Activated CD4-positive, alpha-beta memory T cell treated with anti-CD3 and anti-CD28 coated beads, Interleukin-2, amount 10 ng/mL, durations not matched to agents 7 days and 5 days (primary cell): ENCODE measurements at places on chromosomes 6 and 20.

GRCh38 chr6:101818051-101818450, 424.5 kb downstream of the GRIK2 start:
- DNase-seq, result no peak

GRCh38 chr6:136209496-136209895, 40.6 kb downstream of the MTFR2 start:
- no peak for DNase-seq

DNA sequence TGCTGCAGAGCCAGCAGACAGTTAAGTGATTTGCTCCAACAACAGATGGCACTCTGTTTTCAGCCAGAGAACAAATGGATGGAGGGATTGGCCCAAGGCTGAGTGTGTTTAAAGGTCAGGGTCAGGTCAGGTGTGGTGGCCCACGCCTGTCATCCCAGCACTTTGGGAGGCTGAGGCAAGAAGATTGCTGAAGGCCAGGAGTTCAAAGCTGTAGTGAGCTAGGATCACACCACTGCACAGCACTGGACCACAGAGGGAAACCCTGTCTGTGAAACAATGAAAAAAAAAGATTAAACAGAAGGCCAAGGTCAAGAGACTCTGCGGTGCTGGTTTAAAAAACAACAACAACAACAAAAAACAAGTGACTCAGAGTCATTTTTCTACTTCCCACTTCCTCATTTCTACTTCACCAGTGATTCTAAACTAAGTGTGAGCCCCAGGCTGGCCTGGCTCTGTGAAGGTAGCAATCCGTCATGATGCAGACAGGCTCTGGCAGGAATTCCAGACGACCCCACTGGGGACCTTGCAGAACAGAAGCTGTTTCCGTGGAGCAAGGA, 42.5 kb upstream of the ARMC2 start:
- DNase-seq, result no peak

DNA sequence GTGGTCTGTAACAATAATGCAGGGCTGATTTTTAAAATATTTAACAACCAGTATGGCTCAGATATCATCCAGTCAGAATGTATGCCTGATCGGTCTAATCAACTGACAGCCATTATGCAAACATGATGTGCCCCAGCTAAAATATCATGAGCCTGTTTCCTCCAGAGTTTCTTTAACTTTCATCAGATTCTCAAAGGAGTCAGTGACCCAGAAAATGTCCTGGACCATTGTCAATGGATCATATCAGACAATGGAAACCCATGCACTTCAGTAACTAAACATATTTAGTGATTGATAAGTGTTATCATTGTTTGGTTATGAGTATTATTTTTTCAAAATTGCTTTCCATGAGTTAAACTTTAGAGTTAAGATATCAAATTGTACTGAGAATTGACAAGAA, 173.5 kb downstream of the LMBRD1 start:
- no peak for DNase-seq

GRCh38 chr20:46622165-46622564, 29.1 kb downstream of the SLC13A3 start:
- DNase-seq, result no peak

- no peak for DNase-seq
Measured at GRCh38 chr6:135395136-135395535, 102.4 kb downstream of the AHI1 start.

GRCh38 chr20:44137266-44137801, 49.7 kb downstream of the JPH2 start:
- DNase-seq, result no peak

GRCh38 chr6:53043581-53043980, 21.6 kb upstream of the FBXO9 start:
- DNase-seq, result no peak

GRCh38 chr6:156585859-156586258, 191.3 kb upstream of the ARID1B start:
- DNase-seq, result no peak

DNA sequence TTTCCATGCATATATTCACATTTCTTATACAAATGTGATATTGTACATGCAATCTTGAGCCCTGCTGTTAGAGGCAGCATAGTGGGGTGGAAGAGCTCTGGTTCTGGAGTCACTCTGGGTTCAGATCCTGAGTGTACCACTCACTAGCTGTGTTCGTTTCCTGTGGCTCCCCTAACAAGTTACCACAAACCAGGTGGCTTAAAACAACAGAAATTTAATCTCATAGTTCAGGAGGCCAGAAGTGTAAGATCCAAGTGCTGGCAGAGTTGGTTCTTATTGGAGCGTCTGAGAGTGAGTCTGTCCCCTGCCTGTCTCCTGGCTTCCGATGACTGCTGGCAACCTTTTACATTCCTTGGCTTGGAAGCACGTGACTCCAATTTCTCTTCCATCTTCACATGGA, 115.6 kb downstream of the MAP3K7 start:
- DNase-seq, result no peak

DNA sequence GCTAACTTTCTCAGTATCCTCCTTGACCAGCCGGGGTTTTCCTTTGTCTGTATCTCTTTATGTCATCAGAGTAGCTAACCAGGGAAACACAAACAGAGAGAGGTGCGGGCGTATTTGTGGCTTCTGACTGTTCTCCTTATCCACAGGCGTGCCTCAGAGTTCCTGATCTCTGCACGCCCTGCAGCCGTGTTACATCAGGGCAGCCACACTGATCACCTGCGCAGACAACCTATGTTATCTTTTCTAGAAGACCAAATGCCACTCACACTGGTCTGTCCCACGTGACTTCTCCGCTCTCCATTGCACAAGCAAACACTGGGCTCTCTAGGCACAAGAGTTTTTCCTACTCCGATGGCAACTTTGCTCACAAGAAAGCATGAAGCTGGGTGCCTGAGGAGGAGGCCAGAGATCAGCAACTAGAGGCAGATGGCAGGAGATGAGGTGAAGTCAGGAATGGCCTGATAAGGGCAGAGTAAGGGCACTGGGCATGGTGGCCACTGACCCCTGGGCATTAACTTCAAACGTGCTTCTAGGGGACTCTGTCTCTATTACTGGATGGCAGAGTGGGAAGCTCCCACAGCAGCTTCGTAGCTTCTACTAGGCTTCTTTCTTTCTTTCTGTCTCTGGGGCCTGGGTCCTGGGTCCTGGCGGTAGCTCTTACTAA, 4.5 kb downstream of the PDE10A start:
- DNase-seq, result no peak

GRCh38 chr6:52724042-52724405, 39.3 kb downstream of the GSTA2 start:
- DNase-seq, result no peak

DNA sequence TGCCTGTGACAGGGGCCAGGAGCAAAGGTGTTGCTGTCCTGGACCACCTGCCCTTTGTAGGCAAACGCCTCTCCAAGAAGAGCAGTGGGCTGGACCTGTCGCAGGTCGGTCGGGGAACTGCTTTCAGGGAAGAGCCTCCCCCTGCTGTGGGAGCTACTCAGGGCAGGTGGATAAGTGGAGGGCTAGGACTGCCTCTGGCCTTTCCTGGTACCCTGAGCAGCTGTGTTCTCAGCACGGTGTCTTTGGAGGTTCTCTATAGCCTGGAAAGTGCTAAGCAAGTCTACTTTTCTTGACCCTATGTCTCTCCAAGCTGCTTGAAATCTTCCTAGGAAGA, 35.0 kb downstream of the BPIFB1 start:
- DNase-seq, result no peak

- no peak for DNase-seq
Measured at GRCh38 chr20:3724356-3724755, 8.1 kb upstream of the HSPA12B start.

GRCh38 chr6:152248980-152249379, 388.2 kb downstream of the SYNE1 start:
- DNase-seq, result no peak

- DNase-seq, result no peak
Measured at GRCh38 chr6:153160221-153160620, 29.1 kb upstream of the RGS17 start.

GRCh38 chr6:148760568-148761526, 14.0 kb downstream of the UST start:
- peak; percentile 45 for DNase-seq

GRCh38 chr20:46307139-46307998, 929 bp downstream of the CDH22 start:
- peak; percentile 72 for DNase-seq

DNA sequence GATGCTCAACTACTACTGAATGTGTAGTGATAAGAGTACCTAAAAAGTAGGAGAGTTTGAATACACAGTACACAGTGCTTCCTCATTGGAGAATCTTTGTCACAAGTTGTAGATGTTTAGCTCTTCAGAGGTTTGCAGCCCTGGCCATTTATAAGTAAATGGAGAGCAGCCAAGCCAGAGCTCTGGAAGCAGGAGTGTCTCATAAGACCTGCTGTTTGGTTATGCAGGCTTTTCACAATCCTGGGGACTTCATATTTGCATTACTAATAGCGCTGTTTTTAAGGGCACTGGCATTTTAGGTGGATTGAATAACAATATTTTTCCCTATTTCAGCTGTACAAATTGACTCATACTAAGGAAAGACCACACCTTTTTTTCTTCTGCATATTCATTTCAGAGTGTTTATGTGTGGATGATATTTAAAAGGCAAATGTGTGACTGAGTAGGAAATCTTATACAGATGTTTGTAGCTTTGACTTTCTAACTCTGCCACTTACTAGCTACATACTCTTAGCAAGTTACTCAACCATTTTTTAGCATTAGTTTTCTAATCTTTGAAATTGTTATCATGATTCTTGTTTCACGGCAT, 730.5 kb upstream of the MAP3K7 start:
- no peak for DNase-seq
